ENCODE measurements at places on chromosomes 2 and 18.

DNA sequence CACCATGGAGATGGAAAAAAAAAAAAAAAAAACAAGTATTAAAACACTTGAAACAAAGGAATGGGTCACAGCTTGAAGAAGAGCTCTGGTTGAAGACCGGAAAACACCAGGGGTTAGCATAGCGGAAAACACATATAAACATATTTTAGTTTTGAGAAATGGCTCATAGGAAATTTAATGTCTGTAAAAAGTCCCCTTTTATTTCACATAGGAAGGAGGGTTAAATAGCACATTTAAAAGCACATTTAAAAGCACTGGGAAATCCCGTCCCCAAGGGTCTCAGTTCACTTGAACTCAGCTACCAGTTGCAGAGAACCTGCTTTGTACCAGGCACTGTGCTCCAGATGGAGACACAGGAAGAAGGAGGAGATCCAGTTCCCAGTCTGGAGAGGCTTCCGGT, 65.5 kb downstream of the KCNE4 start:
- no peak for DNase-seq

GRCh38 chr18:25153426-25153825, 198.5 kb downstream of the ZNF521 start:
- no peak for DNase-seq

GRCh38 chr18:65606551-65607130, 144.2 kb upstream of the CDH7 start:
- no peak for DNase-seq

GRCh38 chr2:142495141-142495540, 364.3 kb upstream of the LRP1B start:
- no peak for DNase-seq

DNA sequence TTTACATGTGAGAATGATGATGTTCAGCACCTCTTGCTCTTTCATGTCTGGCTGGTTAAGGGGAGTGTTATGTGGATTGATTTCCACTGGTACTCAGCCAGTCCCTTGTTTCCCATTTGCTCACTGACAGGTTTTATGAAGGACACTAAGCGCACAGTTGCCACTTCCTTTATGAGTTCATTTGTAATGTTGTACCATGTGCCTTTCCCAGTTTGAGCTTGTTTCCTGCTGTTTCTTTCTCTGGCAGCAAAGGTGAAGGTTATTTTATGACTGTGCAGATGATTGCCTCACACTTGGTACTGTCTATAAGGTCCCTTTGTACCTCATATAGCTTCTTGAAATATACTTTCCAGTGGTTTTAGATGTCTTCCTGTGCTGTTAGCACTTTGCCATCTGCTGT, 1700.5 kb upstream of the TMEFF2 start:
- DNase-seq = no peak

DNA sequence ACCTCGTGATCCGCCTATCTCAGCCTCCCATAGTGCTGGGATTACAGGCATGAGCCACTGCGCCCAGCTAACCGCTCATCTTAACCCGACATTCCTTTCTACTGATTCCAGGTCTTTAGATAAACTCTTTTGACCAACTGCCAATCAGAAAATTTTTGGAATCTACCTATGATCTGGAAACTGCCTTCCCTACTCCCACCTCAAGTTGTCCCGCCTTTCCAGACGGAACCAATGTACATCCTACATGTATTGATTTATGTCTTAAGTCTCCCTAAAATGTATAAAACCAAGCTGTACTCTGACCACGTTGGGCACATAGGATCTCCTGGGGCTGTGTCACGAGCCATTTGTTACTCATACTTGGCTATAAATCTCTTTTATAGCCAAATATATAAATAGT, 3.2 kb upstream of the NEU2 start:
- no peak for DNase-seq

DNA sequence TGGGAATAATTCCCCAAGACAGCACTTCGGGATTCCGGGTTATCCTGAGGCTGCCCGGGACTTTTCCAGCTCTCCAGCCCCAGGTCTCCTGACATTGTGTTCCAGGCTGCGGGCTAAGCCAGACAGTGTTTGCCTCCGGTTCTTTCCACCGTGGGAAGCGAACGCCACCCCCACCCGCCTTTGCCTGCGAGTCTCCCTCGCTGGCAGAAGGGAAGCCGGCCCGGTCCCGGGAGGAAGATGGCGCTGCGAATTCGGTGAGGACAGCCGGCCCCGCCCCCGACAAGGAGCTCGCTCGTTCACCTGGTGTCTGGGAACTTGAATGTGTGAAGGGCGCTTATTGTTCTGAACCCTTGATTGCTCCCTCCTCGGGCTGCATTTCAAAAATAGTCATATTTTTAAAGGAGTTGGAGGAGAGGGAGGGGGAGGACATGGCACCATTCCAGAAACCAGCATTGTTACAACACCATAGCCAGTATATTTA, 2.9 kb downstream of the LRATD1 start:
- no peak for DNase-seq
